ENCODE measurements at places on chromosomes 5 and 9. TPM values are rescaled to one million over a fixed set of nuclear protein-coding genes. Genes with fewer than 3 reads are reported as not detected.

The MEF2C gene
- 14.1 TPM for total RNA-seq

The TMEM232 gene
- 7.6 TPM for total RNA-seq

The LSM11 gene
- 3.5 TPM for total RNA-seq

The GRXCR2 gene
- total RNA-seq, result not detected

The SOX30 gene
- under 0.01 TPM for total RNA-seq

The INSL4 gene
- not detected for total RNA-seq

The SPATA31A1 gene
- total RNA-seq, result not detected

The SPINK1 gene
- total RNA-seq, result not detected

The FAM221B gene
- total RNA-seq, result not detected

The SPINK7 gene
- not detected for total RNA-seq

The FGF10 gene
- total RNA-seq, result 7.3 TPM

The BAAT gene
- not detected for total RNA-seq

The GRM6 gene
- not detected for total RNA-seq

The BNC2 gene
- 52.5 TPM for total RNA-seq
